ENCODE measurements at places on chromosomes 12 and 14. TPM values are rescaled to one million over a fixed set of nuclear protein-coding genes. Genes with fewer than 3 reads are reported as not detected.
A peak's percentile ranks its signal among the peaks of the same experiment; 100 is the strongest.

PLBD1 gene
- not detected for total RNA-seq

SRRM4 gene
- not detected for total RNA-seq

SERPINA9 gene
- total RNA-seq: not detected

ACOT6 gene
- not detected for total RNA-seq

DNA sequence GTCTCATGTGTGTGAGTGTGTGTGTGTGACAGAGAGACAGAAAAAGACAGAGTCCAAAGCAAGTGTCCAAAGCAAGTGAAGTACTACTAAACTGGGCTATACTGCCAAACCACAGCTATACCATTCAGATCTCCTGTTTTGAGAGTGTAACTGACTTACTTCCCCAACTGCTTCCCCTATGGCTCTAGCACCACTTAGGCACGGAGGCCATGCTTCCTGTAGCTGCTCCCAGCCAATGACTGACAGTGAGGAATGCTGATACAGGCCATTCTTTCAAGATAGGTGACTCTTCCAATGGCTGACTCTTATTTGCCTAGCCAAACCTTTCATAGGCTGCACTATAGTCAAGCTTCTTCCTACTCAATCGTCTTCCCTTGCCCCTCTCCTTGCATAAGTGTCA is 393.2 kb downstream of the BCAT1 start:
- no peak for DNase-seq

DNA sequence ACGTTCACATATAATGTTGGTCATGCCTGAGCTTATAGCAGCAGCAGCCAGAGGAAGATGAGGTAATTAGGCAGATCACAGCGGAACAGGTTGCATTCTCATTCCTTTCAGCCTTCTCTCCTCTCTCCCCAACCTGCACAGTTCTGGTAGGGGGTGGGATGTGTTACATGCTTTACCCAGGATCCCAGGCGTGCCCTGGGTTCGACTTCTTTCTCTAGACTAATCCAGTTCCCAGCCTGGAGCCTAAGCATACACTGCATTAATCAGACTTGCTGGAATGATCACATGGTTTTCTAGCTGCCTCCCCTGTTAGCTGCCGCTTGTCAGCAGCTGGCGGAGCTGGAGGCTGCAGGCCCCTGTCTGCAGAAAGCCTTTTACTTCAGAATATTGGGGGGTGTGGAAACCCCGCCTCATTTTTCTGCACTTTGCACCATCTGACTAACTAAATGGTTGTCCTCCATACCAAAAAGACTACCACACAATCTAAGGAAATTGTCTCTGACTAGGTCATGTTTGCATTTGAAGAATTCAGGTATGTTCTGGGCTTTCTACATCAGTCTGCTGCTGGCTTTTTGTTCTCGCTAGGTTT is 46.0 kb upstream of the EVL start:
- no peak for DNase-seq

GRCh38 chr14:77883131-77883846 is 83.4 kb downstream of the ADCK1 start:
- DNase-seq: no peak

- DNase-seq: no peak
Observed at GRCh38 chr12:104399740-104400612, 56.8 kb upstream of the CHST11 start.

DNA sequence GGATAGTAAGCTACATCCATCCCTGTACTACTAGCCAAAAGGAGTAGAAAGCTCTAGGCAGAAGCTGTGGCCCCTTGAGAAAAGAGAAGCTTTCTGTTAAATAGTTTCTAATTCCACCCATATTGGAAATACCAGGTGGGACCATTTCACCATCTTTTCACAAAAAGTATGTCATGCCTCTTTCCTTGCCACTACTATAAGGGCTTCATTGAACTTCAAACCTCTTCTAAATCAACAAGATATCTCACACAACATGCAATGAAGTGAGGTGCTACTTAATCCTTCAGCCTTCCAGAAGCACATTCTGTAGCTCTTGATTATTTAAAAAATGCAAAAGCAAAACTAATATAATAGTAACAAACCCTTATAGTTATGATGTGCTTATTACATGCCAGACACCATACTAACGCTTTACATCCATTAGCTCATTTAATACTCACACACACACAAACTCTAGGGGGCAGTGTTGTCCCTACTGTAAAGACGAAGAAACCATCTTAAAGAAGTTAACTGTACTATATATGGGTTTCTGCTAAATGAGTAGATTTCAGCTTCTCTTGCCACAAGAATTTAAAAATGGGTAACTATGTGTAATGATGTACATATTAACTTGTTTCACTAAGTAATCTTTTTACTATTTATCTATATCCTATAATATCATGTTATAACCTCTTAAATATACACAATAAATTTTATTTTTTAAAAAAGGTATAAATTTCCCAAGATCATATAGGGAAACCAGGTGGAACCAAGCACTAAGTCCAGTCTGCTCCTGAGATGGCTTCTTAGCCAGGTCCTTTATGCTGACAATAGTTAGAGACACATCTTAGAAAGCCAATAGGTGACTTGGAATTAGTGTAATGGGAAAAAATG is 124.4 kb downstream of the RPS29 start:
- peak; percentile 66 for DNase-seq

DNA sequence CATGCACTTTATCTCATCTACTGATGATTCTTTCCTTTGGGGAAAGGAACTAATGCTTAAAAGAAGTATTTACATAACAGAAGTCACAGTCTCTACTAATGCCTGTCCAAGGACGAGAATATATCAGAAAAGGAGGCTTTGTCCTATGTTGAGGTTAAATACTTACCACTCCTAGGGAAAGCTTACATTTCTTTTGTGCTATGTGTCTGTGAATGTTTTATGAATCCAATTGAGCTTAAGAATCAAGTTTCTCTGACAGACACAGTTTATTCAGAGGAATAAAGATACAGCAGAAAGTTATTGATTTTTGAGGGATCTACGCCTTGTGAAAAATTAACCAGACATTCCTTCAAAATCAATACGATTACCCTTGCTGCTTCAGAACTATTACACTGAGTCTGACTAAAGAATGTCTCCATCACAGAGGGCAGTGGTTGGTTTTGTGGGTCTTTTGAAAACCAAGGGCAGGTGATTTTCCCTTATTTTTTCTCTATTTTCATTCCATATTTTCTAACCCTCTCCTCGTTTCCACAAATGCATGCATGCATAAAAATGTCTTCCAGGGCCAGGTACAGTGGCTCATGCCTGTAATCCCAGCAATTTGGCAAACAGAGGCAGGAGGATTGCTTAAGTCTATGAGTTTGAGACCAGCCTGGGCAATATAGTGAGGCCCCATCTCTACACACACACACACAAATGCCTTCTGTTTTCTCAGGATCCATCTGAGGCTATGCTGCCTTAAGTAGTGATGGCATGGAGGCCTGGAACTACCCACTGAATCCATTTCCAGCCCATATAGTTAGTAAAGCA is 1095.1 kb downstream of the GALC start:
- no peak for DNase-seq

DNA sequence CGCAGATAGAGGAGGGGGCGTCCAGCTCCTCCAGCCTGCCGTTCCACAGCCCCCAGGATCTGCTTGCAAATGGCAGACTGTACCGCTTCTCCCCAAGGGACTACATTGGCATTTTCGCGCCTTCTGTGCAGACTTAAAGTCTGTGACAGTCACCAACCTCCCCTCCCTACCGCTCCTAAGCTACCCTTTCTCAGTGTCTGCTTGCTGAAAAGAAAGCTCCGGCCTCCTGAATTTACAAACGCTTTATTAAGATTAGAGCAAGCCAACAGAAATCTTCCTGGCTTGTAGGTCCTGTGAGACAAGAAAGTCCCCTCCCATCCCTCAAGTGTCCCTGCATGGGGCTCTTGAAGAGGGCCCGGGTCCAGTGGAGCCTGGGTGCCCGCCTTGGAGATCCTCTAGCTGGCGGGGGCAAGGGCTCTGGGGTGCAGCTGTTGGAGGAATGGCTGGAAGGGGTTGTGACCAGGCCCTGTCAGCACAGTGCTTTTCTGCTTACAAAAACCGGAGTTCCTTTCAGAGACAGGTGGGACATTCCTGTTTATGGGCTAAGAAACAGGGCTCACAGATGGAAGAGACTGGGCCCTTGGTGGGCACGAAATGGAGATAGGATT is 2.8 kb upstream of the DLK1 start:
- no peak for DNase-seq
